ENCODE measurements at places on chromosomes 13 and 19.

- DNase-seq: peak; percentile 33
Measured at GRCh38 chr13:49246850-49247642, 679 bp upstream of the CDADC1 start.

- DNase-seq: no peak
Measured at GRCh38 chr19:5933391-5934068, 19.5 kb downstream of the CAPS start.

GRCh38 chr19:8393871-8394250 lies 3.7 kb downstream of the RAB11B start:
- no peak for DNase-seq

DNA sequence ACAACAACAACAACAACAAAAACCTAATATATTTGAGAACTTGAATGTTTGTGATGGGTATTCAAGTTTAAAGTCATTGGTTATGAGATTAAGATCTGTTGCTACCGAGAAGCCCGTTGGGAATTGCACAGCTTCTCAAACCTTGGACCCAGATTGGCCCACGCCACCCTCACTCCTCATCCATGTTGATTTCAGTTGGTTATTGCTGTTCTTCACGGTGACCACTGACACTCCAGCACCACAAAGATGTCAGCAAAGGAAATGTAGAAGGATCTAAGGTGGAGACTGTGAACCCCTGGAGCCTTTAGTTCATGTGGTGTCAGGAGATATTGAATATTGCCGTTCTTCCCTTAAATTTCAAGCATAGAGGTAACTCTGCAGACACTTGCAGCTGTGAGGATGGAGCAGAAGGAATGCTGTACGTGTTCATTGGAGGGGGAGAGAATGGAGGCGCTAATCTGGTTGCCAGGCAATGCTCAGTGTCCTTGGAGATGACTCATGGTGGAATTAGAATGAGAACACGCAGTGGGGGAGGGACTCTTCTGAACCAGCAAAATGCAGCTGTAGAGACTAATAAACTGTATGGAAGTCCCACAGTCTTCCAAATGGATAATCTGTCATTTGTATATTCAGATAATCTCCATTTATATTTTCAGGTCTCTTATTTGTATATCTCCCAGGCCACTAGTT lies 20.8 kb upstream of the ZNF835 start:
- DNase-seq: peak; percentile 28

DNA sequence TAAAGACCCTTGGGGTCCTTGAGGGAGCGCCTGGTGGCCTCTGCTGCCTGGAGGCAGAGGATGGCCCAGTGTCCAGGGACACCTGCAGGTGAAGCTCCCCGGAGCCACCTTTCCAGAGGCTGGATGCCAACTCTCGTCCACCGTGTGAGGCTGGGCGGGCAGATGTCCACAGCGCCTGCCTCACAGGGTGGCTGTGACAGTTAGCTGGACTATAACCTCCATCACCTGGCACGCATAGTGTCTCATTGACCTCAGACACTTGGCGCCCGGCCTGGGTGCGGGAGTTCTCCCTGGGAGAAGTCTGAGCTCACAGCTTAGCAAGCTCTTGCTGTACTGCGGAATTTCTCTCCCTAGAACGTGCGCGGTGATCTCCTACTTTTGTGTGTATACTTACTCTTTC lies 9.8 kb downstream of the BICRA start:
- no peak for DNase-seq

DNA sequence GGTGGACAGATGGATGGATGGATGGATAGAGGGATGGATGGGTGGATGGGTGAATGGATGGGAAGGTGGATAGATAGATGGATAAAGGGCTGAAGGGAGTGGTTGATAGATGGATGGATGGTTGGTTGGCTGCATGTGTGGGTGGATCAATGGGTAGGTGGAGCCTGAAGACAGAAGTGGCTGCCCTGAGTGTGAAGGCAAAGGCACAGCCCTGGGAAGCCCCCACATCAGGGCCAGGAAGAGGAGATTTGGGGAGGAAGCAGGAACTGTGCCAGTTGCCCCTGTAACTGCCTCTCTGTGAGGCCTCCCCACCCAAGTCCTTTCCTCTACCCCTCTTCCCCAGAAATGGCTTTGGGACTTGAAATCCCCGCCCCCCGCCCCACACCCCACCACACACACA lies 43.4 kb upstream of the NFIC start:
- DNase-seq: no peak

DNA sequence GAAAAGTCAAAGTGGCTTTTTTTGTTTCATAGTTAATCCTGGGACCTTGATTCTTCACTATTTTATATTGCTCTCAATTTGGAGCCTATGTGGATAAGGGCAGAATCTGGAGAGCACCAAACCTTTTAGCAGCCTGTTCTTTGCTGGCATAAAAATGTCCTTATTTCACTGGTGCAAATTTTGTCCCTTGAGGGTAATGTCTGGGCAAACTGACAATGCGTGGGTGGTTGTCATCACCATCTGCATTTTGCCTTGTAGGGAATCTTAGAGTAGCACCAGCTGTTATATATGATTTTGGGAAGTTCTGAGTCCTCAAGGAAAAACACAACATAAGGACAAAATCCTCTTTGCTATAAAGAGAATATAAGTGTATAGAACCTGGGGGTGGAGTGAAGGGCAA lies 336.9 kb upstream of the HTR2A start:
- no peak for DNase-seq

DNA sequence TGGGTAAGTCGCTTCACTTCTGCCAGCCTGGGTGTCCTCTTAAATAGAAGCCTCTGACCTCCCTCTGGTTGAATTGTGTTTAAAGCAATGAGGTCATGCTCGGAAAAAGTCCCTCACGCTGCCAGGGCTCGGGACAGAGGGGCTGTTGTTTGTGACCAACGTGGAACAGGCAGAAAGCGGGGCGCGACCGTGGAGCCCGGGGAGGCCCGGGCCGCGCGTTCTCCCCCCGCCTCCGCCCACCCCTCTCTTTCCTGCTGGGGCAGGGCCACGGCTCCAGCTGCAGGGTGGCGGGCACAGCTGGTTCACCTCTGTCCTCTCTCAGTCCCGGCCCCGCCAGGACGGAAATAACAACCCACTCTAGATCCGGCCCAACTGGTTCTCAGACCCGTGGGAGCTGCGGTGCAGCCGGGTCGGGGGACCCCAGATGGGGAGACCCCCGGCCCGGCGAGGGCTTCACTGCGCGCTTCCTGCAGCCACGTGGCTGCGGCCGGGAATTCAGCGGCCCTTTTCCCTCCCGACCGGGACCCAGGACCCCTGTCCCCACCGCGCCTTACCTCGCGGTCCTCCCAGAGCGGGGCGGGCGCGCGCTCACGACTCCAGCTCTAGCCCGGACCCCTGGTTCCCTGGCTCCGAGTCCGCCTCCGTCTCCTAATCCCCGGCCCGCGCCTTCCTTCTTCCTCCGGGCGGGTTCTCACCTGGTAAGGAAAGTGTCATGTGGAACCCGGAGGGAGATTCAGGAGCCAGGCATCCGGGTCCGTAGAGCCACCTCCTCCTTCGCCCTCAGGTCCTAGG lies 1.9 kb downstream of the CDC42EP5 start:
- DNase-seq: peak; percentile 52

GRCh38 chr13:50128428-50128931 lies 113.2 kb downstream of the KCNRG start:
- no peak for DNase-seq

GRCh38 chr19:1076951-1077350 lies 10.0 kb downstream of the ARHGAP45 start:
- DNase-seq: no peak

GRCh38 chr13:75908141-75908540 lies 272.0 kb downstream of the LMO7 start:
- no peak for DNase-seq

- no peak for DNase-seq
Measured at GRCh38 chr19:15404097-15404779, 14.6 kb downstream of the AKAP8L start.

DNA sequence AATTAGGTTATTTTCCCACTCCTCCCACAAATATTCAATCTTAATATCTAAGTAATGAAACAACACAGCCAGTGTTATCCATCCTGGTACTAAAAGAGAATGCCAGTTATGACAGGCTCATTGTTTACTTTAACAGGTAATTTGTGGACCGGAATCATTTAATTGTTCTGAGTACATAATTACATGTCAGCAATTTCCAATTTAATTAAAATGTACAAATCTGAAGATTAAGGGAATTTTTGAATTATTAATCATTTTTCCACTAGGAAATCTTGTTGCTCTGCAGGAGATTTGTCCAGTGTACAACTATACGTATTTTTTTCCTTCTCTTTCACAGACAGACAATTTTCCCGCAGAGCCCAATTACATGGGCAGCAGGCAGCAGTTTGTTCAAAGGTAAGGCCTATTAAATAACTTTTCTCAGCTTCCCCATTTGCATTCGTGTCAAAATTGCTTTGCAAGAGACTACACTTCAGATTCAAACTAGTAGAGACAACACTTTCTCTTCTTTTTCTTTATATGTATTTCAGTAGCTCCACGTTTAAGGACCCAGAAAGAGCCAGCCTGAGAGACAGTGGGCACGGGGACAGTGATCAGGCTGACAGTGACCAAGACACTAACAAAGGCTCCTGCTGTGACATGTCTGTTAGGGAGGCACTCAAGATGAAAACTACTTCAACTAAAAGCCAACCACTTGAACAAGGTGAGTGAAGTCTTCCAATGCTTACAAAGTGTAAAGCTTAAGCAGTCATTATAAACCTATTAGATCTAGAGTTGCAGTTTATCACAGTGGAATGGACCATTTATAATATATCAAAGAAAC lies 34.8 kb downstream of the PCDH17 start:
- no peak for DNase-seq

- DNase-seq: no peak
Measured at GRCh38 chr13:42076309-42076713, 27.9 kb downstream of the DGKH start.

DNA sequence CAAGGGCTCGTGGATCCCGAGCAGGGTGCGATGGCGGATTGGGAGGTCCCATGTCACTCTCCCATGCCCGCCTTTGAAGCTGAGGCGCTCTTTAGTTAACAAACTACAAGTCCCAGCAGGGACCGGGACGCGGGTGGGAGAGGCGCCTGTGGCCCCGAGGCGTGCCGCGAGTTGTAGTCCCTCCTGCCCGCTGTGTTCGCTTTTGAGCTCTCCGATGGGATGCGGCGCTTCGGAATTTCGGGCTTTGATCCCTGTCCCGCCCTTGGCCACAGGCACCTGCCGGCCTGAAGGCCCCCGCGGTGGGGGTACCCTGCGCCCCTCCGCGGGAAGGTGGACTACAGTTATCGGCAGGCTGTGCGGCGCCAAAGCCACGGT lies 11.0 kb downstream of the CYTH2 start:
- DNase-seq: no peak

- no peak for DNase-seq
Measured at GRCh38 chr13:113879494-113880360, 15.9 kb upstream of the GAS6 start.

DNA sequence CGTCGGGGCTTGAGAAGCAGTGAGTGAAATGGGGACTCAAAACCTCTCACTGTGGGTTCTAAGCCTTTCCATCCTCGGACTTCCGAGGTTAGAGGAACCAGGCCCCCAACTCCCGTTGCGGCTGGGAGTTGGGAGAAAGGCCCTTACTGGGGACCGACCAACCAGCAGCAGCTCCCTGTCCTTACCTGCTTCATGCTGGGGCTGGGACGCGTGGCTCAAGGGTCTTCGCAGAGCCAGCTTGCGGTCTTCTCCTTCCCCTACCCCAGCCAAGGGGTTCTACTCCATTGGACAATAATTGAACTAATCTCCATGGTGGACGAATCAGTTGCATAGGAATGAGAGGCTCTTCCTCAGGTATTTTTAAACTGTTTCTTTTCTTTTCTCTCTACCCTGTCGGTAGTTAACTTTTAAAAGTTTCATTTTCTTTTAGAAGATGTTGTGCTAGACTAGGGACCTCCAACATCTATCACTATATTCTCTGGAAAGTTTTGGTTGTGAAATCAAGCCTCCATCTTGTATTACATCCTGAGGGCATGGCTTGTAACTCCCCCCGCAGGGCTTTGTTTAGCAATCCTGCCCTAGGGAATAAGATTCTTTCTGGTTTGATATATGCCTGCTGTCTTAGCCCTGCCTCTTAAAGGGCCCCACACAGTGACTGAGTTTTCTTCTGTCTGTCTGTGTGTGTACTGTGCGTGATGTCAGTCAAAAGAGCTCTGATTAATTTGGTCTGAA lies 1027.1 kb upstream of the PCDH9 start:
- DNase-seq: no peak

DNA sequence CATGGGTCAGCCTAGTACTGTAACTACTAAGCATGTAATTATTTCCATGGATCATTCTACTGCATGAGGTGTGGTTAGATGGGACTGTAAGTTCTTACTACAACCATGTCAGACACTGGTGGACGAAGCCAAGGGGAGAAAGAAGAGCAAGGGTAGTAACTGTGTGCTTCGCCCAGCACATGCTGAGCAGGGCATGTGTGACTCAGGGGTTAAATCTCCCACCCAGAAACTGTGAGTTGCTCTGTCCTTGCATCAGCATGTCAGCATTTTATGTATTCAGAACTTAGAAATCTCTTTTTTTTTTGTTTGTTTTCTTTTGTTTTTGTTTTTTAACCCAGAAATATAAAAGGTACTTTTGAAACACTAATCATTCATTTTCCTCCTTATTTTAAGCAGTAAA lies 436.6 kb upstream of the KLF12 start:
- peak; percentile 30 for DNase-seq
